ENCODE measurements at places on chromosomes 11 and 22. TPM values are rescaled to one million over a fixed set of nuclear protein-coding genes. Genes with fewer than 3 reads are reported as not detected.

DNA sequence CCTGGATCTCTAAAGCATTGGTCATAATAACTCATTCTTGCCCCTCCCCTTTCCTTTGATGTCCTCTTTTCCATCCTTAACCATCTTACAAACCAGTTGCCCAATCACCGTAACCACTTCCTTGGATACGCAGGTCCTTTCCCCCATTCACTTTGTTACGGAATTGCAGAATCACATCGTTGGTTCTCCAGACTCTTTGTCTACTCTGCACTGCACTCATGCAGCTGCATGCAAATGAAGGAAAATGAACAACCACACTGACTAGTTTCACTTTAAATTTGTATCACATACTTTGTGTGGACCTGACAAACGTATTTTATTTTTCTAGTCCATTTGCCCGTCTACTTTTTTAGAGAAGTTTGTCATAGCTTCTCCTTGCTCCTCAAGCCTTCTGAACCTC is 69.9 kb downstream of the SLC5A12 start:
- no peak for DNase-seq

GRCh38 chr11:31199378-31199777 is 170.2 kb downstream of the DCDC1 start:
- DNase-seq, result no peak

GRCh38 chr11:120229451-120230424 is 10.2 kb upstream of the POU2F3 start:
- peak; percentile 40 for DNase-seq

CSF2RB gene
- total RNA-seq, result 5.3 TPM

GRCh38 chr11:27355575-27356104 is 7.4 kb downstream of the CCDC34 start:
- no peak for DNase-seq

GRCh38 chr11:65112546-65113360 is 1.1 kb downstream of the TM7SF2 start:
- DNase-seq, result no peak

SUSD2 gene
- total RNA-seq, result 0.99 TPM

GRCh38 chr11:130580372-130580771 is 131.9 kb downstream of the ADAMTS15 start:
- DNase-seq, result no peak

GRCh38 chr11:104222464-104222863 is 58.5 kb upstream of the PDGFD start:
- no peak for DNase-seq

GRCh38 chr11:77819921-77820564 is 479 bp downstream of the RSF1 start:
- DNase-seq, result peak; percentile 1

CARD16 gene
- total RNA-seq, result 16.0 TPM

OR8D1 gene
- not detected for total RNA-seq

- DNase-seq, result no peak
Observed at GRCh38 chr11:68090706-68091105, 30.5 kb downstream of the CHKA start.

MFNG gene
- total RNA-seq, result 2.4 TPM

GRCh38 chr11:79458709-79459108 is 17.9 kb upstream of the TENM4 start:
- no peak for DNase-seq

TREH gene
- not detected for total RNA-seq

CYB5R3 gene
- 32.9 TPM for total RNA-seq

GRCh38 chr11:57364851-57365660 is 15.9 kb downstream of the PRG3 start:
- no peak for DNase-seq

CDON gene
- 71.8 TPM for total RNA-seq

DNA sequence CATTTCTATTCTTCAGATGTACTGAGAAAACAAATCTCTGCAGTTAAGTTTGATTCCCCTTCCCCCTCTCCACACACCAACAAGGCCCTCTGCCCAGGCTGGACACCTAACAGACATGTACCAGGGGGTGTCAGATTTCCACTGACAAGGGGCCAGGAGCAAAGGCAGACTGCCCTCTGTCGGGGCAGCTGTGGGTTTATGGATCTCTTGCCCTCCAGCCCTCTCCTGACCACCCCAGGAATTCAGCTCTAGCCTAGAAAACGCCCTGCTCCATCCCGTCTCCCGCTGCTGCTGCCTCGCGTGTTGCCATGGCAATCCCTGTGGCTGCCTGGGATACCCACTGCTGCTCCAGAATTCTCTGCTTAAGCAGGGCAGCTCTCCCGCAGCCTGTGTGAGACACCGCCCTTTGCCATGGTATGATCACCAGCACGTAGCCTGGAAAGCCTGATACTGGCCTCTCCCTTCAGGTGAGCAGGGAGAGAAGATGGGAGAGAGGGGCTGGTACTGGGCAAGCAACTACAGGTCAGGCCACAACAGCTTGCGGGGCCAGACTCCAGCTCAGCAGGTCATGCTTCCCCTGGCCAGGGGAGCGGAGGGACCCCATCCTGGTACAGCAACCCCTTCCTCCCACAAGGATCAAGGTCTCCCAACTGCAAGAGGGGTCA is 41.6 kb downstream of the BUD13 start:
- DNase-seq, result no peak

GRCh38 chr11:64745189-64745520 is 1.2 kb upstream of the RASGRP2 start:
- DNase-seq, result no peak

DNA sequence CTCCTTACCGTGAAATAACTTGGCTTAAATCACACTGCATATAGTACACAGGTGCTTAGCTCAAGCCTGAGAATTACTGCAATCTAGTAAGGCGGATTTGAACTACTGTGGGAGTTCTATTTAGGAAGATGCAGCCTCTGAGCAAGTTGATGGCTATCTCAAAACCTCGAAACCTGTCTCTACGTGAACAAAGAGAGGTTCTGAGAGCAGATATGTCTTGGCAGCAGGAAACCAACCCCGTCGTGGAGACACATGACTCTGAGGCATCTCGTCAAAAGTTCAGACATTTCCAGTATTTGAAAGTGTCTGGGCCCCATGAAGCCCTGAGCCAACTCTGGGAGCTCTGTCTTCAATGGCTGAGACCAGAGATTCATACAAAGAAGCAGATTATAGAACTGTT is 5.9 kb downstream of the ZNF215 start:
- no peak for DNase-seq

DNA sequence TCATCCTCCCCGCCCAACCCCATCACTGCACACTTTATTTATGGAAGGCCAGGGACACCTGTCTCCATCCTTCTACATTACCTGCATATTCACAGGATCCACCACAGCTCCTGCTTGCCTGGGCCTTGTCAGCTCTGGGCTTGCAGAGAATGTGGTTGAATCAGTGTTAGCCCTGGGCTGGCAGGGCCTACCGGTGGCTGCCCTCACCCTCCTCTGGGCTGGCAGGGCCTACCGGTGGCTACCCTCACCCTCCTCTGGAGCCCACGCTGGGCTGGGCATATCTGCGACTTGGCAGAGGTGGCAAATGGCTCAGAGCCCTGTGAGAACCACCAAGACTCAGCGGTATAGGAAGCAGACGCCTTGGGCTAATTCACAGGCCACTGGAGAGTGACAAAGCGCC is 300.9 kb downstream of the NTM start:
- no peak for DNase-seq

TLCD5 gene
- 6.7 TPM for total RNA-seq

Measured in skin of body (tissue), 3 donors.